ENCODE measurements at places on chromosomes 5 and 9. TPM values are rescaled to one million over a fixed set of nuclear protein-coding genes. Genes with fewer than 3 reads are reported as not detected.

GRCh38 chr5:61689153-61689846 is 357.2 kb downstream of the ZSWIM6 start:
- DNase-seq, result no peak

GRCh38 chr5:138789771-138790242 is 36.6 kb downstream of the CTNNA1 start:
- DNase-seq, result no peak

DNA sequence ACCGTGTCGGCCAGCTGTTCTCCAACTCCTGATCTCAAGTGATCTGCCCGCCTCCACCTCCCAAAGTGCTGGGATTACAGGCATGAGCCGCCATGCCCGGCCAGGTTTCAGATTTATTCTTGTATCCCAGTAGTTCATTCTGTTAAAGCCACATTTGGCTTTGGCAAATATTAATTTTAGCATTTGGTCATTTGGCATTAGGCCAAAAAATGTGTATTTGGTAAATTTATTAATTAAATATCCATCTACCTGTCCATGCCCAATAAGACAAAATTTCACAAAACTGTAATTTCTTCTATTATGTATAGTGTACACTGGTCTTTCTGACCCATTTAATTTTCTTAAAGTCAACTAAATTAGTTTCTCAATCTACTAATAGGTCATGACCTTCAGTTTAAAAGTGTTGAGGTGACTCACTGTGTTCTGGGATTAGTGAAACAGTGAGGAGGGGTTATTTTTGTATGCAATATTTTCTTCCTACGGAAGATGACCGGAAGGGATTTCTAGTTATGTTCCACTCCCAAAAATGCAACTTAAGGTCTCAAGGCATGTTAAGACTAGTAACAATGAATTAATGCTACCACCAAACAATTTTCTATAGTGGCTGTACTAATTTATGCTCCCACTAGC is 21.0 kb downstream of the OSTF1 start:
- no peak for DNase-seq

DNA sequence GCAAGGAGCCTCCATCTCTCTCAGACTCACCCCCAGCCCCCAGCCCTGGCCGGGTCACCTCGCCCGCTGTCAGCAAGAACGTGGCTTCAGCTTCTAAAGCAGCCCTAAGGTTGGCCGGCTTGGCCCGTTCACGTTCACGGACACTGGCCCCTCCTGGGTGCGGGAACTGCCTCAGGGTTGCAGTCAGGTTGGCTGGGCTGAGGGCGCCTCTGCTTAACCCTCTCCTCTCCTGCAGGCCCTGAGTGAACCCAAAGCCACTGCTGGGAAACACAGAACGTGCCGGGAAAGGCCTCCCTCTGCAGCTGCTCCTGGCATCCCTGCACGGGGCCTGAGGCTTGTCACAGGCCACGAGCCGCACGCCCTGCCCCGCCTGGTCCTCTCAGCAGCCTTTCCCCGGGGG is 40.1 kb upstream of the UBAC1 start:
- DNase-seq, result no peak

- peak; percentile 86 for DNase-seq
Measured at GRCh38 chr5:39520232-39520572, 95.4 kb upstream of the DAB2 start.

The GRIN1 gene
- polyA plus RNA-seq, result not detected

- DNase-seq, result no peak
Measured at GRCh38 chr5:1743061-1743768, 56.4 kb downstream of the MRPL36 start.

The ZFP2 gene
- polyA plus RNA-seq, result 2.4 TPM

The PCDHB14 gene
- 7.0 TPM for polyA plus RNA-seq

GRCh38 chr5:27241564-27242257 is 203.3 kb upstream of the CDH9 start:
- DNase-seq, result peak; percentile 4

DNA sequence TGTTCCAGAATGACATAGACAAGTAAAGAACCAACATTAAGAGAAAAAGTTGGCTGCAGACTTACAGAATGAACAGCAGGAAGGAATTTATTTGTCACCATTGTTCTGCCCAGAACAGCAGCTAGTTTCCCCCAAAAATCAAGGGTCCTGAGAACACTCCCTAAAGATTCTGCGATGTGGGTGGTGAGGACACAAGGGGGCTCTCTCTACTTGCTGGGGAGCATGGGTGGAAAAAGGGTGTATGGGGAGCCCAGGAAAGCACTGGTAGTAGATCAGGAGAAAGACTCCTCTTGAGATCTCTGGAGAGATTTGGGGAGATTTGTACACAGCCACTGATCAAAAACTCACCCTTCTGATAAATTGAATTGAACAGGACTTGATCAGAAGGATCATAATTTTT is 316.5 kb downstream of the KCTD16 start:
- DNase-seq, result no peak

GRCh38 chr5:123805300-123805699 is 293.3 kb downstream of the CSNK1G3 start:
- no peak for DNase-seq

The SPRY4 gene
- 57.4 TPM for polyA plus RNA-seq

The IRX2 gene
- 5.3 TPM for polyA plus RNA-seq

The ZBTB5 gene
- polyA plus RNA-seq, result 14.8 TPM

- DNase-seq, result peak; percentile 70
Measured at GRCh38 chr5:96714951-96715451, 52.8 kb downstream of the CAST start.

- no peak for DNase-seq
Measured at GRCh38 chr5:56479696-56480077, 246.6 kb upstream of the ANKRD55 start.

GRCh38 chr9:137972355-137972987 is 94.9 kb downstream of the CACNA1B start:
- no peak for DNase-seq

DNA sequence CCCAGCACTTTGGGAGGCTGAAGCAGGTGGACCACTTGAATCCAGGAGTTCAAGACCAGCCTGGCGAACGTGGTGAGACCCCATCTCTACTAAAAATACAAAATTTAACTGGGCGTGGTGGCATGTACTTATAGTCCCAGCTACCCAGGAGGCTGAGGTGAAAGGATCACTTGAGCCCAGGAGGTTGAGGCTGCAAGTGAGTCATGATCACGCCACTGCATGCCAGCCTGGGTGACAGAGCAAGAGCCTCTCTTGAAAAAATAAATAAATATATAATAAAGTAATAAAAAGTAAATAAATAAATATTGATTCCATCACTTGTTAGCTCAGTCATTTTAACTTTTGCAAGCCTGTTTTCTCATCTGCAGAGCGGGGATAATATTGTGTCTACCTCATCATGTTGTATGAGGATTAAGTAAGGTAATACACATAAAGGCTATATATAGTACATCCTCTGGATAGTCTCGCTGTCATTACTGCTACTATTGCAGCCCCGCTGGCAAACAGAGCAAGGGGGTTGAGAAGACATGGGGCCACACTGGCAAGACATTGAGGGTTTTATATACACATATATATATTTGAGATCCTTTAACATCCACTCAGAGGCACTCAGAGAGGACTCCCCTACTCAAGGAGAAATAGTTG is 210.9 kb downstream of the C9orf152 start:
- no peak for DNase-seq

GRCh38 chr9:137611623-137612609 is 6.4 kb downstream of the ARRDC1 start:
- DNase-seq, result no peak

GRCh38 chr5:765948-766631 is 18.4 kb downstream of the ZDHHC11B start:
- no peak for DNase-seq

GRCh38 chr9:35548571-35548970 is 56.5 kb upstream of the TESK1 start:
- DNase-seq, result no peak

GRCh38 chr5:1815881-1816292 is 14.7 kb downstream of the NDUFS6 start:
- no peak for DNase-seq

GRCh38 chr5:57863661-57864060 is 381.1 kb upstream of the ACTBL2 start:
- no peak for DNase-seq

The LHX3 gene
- not detected for polyA plus RNA-seq

DNA sequence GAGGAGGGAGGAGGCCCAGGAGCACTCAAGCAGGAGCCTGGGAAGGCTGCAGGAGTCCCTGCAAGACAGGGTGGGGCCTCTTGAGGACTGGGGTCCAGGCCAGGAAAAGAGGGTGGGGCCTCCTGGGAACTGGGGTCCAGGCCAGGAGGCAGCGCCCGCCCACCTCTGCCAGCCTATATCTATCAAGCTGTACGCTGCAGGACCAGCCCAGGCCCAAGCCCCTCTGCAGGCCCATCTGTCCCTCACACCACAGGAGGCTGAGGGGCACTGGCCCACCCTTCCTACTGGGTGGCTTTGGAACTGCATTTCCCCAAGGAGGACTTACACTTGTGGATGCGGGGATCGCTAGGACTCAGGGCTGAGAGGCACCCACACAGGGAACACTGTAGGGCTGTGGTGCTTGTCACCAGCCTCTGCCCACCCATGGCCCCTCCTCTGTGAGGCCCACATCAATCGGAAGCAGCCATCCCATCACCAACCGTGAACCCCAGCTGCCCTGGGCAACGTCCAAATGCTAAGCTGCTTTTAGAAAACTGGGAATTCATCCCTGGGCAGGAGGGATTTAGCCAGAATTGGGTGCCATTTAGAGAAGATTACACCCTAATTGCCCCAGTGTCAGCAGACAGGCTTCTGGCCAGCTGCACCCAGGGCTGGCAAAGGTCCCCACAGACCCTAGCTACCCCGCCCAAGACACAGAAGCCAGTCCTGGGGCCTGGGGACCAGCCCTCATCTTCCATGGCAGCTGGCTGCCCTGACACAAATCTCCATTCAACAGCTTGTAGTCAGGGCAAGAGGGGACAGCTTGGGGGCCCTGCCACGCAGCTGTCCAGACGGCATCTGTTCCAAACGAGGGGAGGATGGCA is 15.3 kb downstream of the BICD2 start:
- peak; percentile 44 for DNase-seq

- DNase-seq, result peak; percentile 70
Measured at GRCh38 chr5:134245101-134245604, 19.3 kb upstream of the PPP2CA start.

The GFPT2 gene
- polyA plus RNA-seq, result 9.3 TPM

The DMRT3 gene
- polyA plus RNA-seq, result not detected

- DNase-seq, result no peak
Measured at GRCh38 chr5:22505891-22506290, 347.3 kb downstream of the CDH12 start.

The STKLD1 gene
- polyA plus RNA-seq, result 0.82 TPM

The SLC46A2 gene
- 0.21 TPM for polyA plus RNA-seq

DNA sequence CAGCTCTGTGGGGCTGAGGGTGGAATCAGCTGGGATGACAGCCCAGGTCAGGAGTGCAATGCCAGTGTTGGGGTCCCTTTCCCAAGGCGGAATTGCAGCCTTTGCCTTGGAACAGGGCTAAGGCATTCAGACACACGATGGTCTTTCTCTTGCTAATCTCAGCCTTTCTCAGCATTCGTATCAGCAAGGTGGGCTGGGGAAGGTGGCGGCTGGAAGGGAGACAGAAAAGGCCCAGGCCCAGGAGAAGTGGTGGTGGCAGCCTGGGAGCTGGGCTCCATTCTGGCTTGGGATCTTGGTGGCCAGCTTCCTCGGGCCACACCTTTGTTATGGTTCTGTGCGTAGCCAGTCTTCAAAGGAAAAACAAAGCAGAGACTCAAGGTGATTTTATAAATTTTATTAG is 1.1 kb upstream of the ARHGEF28 start:
- DNase-seq, result no peak

The MYMK gene
- polyA plus RNA-seq, result 40.3 TPM

The DMAC1 gene
- polyA plus RNA-seq, result 30.3 TPM

The TNFSF8 gene
- 0.41 TPM for polyA plus RNA-seq

- no peak for DNase-seq
Measured at GRCh38 chr9:122949696-122950095, 8.9 kb downstream of the RABGAP1 start.

DNA sequence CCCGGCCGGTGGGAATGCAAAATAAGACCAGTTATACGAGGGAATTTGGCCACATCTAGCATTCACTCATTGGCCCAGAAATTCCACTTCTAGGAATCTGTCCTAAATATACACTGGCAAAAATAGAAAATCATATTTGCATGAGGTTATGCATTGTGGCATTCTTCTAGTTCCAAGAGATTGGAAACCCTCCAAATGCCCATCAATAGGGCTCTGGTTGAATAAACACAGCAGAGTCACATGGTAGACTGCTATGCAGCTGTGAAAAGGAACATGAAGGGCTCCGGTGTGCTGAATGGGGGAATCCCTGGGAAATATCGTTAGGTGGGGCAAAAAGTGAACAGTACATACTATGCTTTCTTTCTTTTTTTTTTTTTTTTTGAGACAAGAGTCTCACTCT is 36.8 kb downstream of the PTGES start:
- DNase-seq, result no peak

DNA sequence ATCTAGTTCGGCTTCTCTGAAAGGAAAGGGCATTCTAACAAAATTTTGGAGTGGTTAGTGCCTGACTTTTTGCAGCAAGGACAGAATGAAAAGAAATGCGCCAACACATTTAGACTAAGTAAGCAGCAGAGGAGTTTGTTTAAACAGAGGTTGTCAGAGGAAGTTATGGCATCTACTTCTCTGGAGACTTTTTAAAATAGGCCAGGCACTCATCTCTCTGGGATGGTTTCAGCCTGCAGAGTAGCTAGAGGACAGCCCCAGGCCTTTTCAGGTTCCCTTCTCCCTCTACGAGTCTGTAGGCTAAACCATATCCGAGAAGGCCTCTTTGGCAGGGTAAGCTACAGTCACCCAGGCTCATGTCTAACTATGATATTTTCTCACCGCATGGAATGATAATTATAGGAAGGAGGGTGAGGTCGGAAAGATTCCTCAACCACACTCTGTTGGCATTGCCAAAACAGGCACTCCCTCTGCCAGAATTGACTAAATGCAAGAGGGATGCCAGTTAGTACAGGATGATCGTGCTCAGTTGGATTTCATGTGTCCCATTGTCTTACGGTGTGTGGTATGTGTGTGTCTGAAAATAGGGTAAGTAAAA is 1.4 kb upstream of the CTXN3 start:
- DNase-seq, result no peak

The PCDHA11 gene
- polyA plus RNA-seq, result 0.13 TPM

The ANXA2R gene
- polyA plus RNA-seq, result 0.81 TPM

- no peak for DNase-seq
Measured at GRCh38 chr5:128350705-128351104, 187.3 kb downstream of the FBN2 start.

The SLC27A6 gene
- polyA plus RNA-seq, result 1.1 TPM

The LIX1 gene
- 7.4 TPM for polyA plus RNA-seq

The PCDHB16 gene
- polyA plus RNA-seq, result 4.2 TPM

Data from muscle of arm (tissue), 14 donors.